GM20000 (cell line): ENCODE measurements at places on chromosomes 1 and 21.

DNA sequence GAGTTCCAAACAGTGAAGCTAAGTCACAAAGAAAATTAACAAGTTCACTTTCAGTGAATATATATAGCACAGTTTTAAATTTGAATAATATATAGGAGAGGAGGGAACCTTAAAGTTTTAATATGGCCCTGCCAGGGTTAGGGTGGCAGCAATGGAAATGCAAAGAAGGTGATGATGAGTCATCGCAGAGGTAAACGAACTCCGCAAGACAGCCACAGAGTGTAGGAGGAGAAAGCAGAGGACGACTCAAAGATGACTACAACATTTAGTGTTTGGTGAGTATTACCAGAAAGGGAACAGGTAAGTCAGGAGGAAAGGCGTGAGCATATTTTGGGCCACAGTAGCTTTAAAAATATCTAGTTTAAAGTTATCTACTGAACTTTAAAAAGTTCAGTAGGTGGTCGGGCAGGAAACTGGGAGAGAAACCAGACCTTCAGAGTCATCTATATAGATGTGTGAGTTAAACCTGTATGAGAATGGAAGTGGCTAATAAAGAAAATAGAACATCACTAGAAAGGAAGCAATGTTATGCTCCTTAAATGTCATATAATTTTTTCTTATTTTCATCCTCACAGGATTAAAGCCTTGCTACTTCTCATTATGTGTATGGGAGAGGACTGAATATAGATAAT lies 75.7 kb downstream of the UCHL5 start:
- peak; percentile 49 for DNase-seq

- no peak for DNase-seq
These were observed 431.0 kb downstream of the DPYD start for GRCh38 chr1:97489834-97490233.

- no peak for DNase-seq
These were observed 215.4 kb downstream of the OLFM3 start for GRCh38 chr1:101781201-101781831.

- DNase-seq, result no peak
These were observed 39.3 kb downstream of the FASLG start for GRCh38 chr1:172698224-172698623.

- DNase-seq, result no peak
These were observed 4.9 kb upstream of the OMA1 start for GRCh38 chr1:58551186-58552140.

DNA sequence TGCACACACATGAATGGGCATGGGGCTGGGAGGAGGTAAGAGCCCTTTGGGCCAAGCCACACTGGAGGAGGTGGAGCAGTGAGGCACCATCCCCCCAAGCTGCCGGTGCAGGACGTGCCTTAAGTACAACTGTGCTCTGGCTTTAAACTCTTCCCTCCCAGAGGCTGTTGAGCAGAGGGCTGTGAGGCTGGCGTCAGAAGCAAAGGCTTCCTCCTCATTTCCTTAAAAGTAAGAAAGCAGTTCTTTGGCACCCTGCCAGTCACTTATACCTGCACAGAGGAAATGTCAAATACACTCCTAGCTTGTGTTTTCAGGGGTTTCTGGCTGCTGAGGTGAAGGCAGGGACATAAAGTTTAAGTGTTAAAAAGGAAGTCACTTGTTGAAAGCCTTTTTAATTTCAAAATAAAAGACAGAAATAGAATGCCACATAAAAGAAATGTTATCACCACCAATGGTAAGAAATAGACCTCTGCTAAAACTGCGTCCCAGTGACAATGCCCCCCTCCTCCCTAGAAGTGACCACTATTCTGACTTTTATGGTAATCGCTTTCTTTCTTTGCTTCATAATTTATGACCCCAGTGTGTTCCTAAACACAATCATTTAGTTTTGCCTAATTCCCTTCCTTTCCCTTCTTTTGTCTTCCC lies 33.0 kb downstream of the LAMC2 start:
- no peak for DNase-seq

- DNase-seq, result no peak
These were observed 140.4 kb downstream of the BRINP2 start for GRCh38 chr1:177311111-177311510.

DNA sequence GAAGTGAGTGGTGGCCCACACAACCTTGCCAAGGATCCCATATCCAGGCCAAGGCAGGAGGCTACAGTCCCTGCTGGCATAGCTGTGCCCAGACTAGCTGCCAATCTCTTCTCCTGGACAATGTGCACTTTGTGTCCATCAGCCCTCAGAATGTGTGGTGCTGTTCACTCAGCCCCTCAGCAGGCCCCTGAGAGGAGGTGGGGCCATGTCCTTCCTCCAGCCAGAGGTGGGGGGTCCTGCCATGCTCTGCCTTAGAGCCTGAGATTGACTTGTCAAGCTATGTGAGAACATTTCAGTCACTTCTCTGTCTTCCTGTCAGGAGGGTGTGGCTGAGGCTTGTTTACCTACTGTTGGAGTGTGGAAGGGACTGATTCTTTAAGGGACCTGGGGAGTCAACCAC lies 1.4 kb downstream of the NCF2 start:
- DNase-seq, result no peak

DNA sequence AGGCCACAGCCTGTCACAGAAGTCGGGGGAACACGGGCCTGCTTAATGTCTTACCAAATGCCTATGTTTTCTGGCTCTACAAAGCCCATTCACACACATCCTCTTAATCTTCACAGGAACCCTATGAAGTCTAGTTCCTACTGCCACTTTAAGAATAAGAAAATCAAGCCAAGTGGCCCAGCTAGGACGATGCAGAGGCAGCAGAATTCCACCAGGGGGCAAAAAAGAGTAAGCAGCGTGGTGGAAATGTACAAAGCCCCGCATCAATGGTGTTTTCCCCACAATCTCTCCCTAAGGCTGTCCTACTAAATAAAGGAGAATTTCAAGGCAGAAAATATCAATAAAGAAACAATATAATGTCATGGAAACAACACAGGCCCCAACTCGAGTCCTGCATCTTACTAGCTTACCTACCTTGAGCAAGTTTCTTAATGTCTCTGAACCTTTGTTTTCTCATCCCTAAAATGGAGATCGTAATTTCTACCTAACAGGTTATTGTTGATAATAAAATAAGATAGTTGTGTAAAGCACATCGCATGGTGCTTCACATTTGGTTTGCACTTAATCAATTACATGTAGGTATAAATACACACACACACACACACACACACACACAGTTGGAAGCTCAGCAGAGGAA lies 21.4 kb downstream of the SEC16B start:
- DNase-seq, result peak; percentile 55

GRCh38 chr1:105087506-105087905 lies 1337.8 kb downstream of the AMY1C start:
- no peak for DNase-seq

DNA sequence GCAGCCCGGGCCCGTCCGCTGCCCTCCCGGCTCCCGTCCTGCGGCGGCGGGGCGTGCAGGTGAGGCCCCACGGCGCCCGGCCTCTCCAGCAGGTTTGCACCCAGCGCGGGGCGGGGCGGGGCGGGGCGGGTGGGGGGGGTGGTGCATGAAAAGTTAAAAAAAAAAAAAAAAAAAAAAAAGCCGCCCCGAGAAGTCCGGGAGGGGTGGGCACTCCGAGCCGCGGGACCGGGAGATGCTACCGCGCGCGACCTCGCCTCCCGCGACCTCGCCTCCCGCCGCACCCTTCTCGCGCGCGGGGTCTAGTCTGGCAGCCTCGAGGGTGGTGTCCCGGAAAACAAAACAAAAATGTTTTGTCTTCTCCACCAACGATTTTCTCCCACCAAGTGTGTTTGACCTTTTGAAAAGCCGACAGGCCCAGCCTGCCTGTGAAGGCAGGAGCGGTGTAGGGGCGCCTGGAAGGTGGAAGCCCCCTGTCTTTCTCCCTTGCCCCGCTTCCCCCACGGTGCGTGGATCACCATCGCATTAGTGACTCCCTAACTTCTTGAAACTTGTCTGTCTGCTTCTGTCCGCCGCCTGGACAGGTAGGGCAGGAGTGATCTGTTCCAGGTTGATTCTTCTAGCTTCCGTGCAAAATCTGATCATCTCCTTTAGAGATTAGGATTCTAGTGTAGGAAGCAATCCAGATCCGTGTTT lies 569 bp downstream of the RCAN3 start:
- DNase-seq, result no peak

GRCh38 chr1:1136547-1137230 lies 20.8 kb upstream of the C1orf159 start:
- peak; percentile 86 for DNase-seq

DNA sequence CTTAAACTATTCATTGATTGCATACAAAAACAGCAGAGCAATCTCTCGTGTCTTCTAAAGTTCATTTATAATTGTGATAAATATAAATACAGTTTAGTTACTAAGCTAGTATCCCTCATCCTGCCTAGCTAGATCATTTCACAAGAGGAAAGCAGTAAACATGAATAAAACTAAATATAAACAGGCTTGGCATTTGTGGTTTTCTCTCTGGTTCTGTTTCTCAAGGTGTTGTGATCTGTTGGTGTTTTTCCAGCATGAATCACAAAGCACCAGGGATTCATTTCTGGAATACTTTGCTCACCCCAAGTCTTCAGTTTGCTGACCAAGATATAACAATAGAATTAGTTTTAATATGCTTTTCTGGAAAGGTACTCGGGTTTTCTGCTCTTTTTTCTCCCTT lies 32.7 kb upstream of the GLIS1 start:
- no peak for DNase-seq

DNA sequence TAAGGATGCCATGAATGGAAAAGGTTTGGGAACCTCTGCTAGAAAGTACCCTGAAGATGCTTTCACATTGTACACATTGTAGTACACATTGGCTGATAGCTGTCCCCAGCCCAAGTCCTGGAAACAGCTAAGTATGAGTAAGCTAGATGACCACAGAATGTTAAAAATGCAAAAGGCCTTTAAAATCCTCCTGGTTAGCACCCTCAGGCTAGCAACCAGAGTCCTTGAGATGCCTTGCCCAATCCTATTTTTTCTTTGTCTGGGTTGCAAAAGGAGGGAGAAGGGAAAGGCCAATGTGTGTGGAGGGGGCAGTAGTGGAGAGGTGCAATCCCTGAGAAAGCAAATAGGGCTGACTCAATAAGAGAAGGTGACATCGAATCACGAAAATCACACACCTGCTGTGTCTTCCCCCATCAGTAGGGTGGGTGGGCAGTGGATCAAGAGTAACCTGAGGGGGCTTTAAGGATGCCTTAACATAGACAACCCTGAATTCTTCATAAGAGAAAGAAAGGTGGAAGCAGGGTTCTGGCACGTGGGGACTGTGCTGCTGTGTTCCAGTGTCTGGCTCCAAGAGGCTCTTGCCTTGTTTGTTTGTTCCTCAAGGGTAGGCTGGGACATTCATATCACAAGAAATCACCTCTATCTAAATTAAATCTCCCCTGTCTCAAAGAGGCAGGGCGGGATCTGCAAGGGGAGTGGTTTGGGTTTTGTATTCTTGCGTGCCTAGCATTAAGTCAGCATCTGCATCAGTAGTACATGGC lies 266.2 kb upstream of the PLXNA2 start:
- DNase-seq, result no peak

DNA sequence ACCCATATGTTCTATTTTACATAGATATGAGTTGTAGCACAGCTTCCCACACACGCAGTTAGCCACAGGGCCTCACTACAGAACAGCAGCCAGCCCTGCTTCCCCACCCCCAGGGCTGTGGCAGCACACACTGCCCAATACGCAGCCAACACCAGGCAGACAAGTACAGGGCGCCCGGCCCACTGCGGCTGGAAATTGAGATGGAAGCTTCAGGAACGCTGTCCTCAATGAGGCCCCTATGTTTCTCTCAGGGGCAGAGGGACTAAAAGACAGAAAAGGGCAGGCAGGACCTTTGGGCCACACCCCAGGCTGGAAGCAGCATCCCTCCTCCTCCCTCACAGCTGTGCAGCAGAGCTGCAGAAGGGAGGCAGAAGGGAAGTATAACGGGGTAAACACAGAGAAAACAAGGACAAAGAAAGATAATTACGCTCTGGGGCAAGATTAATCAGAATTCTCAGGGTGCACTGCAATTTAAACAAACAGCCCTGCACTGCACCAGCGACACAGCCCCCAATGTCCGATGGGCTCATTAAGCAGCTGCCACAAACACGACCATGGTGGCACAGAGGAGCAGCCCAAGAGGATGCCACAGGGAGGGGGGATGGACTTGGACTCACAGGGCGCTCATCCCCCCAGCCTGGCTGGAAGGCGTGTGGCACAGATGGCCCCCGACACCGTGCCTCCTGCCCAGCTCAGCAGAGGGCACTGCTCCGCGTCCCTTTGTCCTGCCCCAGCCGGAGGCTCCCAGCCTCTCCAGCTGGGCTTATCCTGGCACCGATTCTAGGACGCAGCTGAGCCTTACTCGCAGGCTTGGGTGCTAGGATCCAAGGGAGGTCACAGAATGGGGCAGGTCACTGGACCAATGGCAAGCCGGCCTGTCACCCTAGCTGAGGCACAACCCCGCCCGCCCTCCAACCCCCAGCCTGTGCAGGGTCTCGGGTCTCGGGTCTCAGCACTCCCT lies 14.2 kb downstream of the WDR4 start:
- DNase-seq, result no peak

DNA sequence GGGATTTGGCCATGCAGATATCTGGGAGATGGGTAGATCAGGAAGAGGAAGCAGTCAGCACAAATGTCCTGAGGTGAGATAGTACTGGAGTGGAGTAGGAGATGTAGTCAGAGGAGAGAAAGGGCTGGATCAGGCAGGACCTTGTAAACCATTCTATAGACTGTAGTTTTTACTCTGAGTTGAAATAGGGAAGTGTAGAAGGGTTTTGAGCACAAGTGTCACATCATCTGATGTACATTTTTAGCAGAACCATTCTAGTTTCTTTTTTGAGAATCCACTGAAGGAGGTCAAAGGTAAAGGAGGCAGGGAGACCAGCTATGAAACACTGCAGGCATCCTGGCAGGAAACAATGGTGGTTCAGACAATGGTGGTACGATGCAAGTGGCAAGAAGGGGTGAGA lies 194.6 kb upstream of the RRP15 start:
- no peak for DNase-seq

DNA sequence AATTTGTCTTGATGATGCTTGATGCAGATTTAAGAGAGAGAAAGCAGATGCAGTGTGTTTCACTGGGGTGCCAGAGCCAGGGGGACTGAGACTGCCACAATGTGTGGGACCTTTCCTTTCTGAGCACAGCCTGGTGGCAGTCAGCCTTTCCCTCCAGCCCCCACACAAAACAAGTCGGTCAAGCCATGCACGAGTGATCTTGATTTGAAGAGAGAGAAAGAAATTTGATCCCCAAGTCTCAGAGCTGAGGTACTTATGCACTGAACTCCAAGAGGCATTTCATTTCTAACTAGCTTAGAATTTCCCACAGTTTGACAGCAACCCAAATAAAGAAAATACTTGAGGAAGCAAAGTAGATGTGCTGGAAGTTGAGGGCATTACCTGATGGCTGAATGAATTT lies 193.8 kb downstream of the ST6GALNAC3 start:
- DNase-seq, result no peak

- DNase-seq, result no peak
These were observed 43.2 kb downstream of the ELK4 start for GRCh38 chr1:205588636-205589035.

DNA sequence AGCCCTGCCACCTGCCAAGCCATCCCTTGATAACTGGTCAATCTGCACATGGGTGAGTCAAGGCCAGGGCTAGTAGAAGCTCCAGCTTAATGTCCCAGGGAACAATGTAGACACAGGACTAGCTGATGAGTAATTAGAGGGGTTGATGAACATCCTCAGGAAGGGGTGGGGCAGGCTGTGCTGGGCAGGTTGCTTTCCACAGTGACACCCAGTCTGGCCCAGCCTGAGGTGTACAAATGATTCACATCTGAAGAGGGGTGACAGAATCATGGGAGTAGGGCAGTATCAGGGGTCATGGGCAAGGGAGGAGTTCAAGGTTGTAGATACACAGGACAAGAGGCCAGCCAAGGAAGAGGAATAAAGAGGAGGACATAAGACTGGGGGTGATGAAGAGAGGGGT lies 4.3 kb downstream of the LPAR3 start:
- DNase-seq, result no peak
